Hippocampal formation (tissue), 2 donors: ENCODE measurements at places on chromosomes 3 and 15.

DNA sequence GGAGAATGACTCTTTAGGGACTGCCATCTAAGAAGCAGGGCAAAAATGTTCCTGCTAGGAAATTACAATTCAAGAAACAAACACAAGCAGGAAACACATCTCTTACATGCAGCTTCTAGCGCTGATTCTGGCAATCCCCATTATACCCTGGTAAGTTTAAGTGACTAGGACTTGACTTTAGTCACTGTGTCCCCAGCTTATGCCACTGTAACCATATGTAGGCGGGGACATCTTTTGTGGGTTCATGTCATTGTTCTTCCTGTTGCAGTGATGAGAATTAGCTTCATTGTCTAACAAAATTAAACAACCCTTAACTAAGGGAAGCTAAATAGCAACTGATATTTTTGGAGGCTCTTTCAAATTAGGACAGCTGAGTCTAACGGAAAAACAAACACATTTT lies 17.9 kb upstream of the FAM81A start:
- no peak for DNase-seq

GRCh38 chr3:187594272-187594671 lies 75.9 kb downstream of the SST start:
- DNase-seq, result no peak

GRCh38 chr3:139561255-139561817 lies 21.8 kb upstream of the RBP1 start:
- DNase-seq, result no peak

- DNase-seq, result no peak
Observed at GRCh38 chr3:54960701-54961100, 32.8 kb upstream of the LRTM1 start.

DNA sequence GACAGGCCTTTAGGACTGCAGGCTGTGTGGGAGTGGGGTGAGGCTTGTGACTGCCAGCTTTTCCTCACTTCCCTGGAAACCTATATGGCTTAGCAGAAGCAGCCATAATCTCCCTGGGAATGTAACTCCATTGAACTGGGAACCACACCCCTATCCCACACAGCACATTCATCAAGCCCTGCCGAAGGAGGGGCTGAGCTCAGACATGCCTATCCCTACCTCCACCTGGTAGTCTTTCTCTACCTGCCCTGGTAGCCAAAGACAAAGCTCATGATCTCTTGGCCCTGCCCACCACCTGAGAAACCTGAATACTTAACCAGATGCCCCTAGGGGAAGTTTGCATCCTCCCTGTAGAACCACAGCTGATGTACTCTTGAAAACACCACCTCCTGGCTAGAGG lies 219.8 kb downstream of the UNC13C start:
- DNase-seq, result no peak

GRCh38 chr3:37392957-37393356 lies 218.6 kb upstream of the LRRFIP2 start:
- no peak for DNase-seq

- no peak for DNase-seq
Observed at GRCh38 chr15:77376770-77377169, 43.1 kb downstream of the PEAK1 start.

DNA sequence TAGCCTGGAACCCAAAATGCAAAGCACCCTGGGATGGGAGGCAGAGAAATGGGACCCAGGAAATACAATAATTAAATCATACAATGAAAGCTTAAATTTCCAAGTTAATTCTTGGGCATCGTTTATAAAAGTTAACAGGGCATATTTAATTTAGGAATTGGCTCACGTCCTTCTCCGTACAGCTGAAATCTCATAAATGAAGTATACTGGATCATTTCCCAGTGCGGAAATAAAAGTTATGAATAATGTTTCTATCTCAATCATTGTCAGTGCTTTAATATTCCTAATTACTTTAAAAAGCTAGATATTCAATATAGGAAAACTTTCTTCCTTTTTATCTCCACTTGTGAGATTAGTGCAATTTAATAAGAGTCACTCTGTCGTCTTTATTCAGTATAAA lies 164.0 kb downstream of the MEGF11 start:
- DNase-seq, result no peak

- peak; percentile 22 for DNase-seq
Observed at GRCh38 chr15:82045179-82045891, 483 bp downstream of the MEX3B start.

- no peak for DNase-seq
Observed at GRCh38 chr3:100719136-100719535, 9.8 kb downstream of the TFG start.

GRCh38 chr3:14266361-14266760 lies 87.7 kb downstream of the LSM3 start:
- peak; percentile 46 for DNase-seq

- no peak for DNase-seq
Observed at GRCh38 chr15:31930967-31931366, 99.3 kb upstream of the CHRNA7 start.

GRCh38 chr15:42359249-42359648 lies at the start of gene CAPN3:
Gene CAPN3, plus strand, starts transcription at chr15:42359501. Its CDS starts 305 bp downstream, at chr15:42359806.
- no peak for DNase-seq

DNA sequence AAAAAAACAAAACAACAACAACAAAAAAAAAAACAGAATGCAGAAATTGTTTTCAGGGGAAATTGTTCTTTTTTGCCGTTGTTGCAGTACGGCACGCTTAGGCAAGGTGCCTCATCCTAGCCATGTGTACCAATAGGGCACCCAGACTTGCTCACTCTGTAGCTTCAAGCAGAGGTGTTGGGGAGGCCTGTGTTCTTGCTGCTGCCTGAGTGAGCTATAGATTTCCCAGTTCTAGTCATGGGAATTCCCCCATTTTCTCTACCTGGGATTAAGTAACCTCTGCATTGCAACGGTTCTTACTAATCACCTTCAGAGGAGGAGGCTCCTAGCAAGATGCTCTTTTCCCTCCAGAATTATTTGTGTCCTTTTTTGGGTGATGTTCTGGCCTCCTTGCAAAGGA lies 12.9 kb upstream of the PARL start:
- no peak for DNase-seq

GRCh38 chr3:177519588-177519987 lies 322.3 kb upstream of the TBL1XR1 start:
- no peak for DNase-seq

GRCh38 chr15:42056934-42057798 lies 36.3 kb upstream of the PLA2G4E start:
- peak; percentile 58 for DNase-seq

- no peak for DNase-seq
Observed at GRCh38 chr15:78767331-78767951, 43.8 kb downstream of the ADAMTS7 start.
